ENCODE measurements at places on chromosomes 12 and 14. TPM values are rescaled to one million over a fixed set of nuclear protein-coding genes. Genes with fewer than 3 reads are reported as not detected.

The RAD52 gene
- total RNA-seq = 16.8 TPM

The TAS2R9 gene
- total RNA-seq = not detected

The GARIN6 gene
- not detected for total RNA-seq

The IGFBP6 gene
- total RNA-seq = 132 TPM

The ERBB3 gene
- total RNA-seq = 126 TPM

The STAB2 gene
- 1.3 TPM for total RNA-seq

The SERPINA9 gene
- total RNA-seq = not detected

The CAPS2 gene
- total RNA-seq = 4.0 TPM

The DLK1 gene
- total RNA-seq = 377 TPM

The PGF gene
- 30.2 TPM for total RNA-seq

The BORCS5 gene
- total RNA-seq = 9.2 TPM

The NEUROD4 gene
- under 0.01 TPM for total RNA-seq

DNA sequence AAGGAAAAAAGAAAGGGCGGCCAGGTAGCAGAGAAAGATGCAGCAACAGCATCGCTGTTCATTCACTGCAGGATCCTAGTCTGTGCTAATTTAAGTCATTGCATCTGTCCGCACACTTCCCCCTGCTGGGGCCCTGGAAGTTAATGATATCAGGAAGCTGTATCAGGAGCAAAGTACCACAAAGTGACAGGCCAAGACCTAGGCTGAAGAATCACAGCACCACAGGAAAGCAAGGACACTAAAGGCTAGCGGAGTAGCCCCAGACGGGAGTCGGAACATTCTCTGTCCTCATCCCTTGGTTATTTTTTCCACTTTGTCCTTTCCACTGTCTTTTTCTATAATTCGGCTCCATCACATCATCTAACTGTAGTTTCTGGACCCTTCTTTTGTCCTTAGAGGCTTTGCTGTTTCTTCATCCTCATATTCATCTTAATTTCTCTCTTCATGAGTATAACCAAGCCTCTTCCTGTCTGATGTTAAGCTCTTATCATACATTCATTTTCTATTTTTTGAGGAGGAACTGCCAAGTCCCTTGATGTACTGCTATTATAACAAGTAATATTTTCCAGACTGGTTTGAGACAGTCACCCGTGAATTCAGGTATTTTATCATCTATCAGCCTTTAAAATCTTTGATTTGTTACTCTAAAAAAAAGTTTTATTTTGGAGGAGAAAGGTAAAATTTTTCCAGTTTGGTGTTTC, 28.3 kb downstream of the DUSP16 start:
- peak; percentile 69 for DNase-seq

DNA sequence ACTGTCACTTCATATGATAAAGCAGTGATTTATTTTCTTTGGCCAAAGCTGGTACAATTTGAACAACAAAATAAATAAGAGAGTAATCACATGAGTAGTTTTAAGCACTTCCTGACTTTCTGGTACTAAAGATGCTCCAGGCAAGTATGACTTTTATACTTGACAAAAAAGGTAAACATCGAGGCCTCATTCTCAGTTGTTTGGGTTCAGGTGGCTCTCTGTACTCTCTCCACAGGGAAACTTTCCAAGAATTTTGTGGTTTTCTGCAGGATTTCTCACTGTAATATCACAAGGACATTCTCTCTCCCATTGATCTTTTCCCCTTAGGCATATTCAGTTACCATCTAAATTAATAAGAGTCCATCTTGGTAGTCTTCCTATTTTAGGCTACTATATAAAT, 26.6 kb upstream of the KCNC2 start:
- no peak for DNase-seq

DNA sequence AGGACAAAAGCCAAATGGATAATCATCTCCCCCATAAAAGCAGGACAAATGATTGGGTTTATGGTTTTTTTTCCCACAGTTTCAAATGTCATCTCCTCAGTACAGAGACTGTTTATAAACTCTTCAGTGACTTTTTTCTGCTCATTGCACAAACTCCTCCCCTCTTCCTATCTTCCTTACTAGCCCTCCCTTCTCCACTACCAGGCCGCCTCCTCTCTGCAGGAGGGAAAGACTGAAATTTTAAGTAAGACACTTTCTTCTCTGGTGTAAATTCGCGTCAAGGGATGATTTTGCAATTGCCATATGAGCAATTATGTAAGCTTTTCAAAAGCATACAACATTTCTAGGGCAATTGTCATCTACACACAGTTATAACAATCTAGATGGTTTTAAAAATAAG, 37.0 kb downstream of the BTG1 start:
- peak; percentile 26 for DNase-seq

DNA sequence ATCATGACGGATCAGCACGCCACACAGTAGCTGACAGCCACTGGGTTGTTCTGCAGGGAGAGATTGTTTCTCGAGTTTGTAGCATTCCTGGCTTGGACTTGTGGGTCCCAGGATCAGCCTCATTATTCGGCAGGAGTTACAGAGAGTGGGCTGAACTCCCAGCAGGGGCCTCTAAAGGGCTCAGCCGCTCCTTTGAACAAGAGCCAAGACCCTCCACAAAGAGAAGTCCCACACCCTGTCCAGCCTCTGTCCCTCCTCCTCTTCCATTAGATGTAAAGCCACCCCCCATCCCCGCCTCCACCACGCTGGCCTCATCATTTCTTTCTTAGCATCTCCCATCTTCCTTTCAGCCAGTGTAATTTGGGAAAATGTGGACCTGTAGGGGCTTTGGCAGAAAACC, 96.7 kb upstream of the HSPB8 start:
- DNase-seq = no peak

GRCh38 chr12:31728289-31728916, 418 bp downstream of the AMN1 start:
- DNase-seq = no peak

GRCh38 chr12:22533155-22533554, 11.2 kb downstream of the C2CD5 start:
- no peak for DNase-seq

- DNase-seq = no peak
Observed at GRCh38 chr14:91282954-91283645, 38.6 kb upstream of the GPR68 start.

GRCh38 chr12:121365416-121366062, 13.3 kb upstream of the ANAPC5 start:
- DNase-seq = no peak

GRCh38 chr12:83827193-83827592, 1085.4 kb downstream of the SLC6A15 start:
- DNase-seq = peak; percentile 29

DNA sequence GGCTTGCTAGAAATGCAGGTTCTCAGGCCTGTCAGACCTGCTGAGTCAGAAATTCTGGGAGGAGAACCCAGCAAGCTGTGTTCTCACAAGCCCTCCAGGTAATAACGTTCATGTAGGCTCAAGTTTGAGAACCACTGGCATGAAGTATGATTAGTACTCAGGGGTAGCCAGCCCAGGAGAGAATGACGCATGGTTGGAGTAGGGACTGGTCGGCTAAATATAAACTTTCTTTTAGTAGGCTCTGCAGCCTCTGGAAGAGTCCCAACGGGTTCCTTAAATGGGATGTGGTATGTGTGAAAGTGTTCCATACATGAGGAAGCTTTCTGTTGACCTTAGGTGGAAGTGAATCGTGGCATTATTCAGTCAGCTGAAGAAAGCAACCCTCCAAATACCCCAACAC, 209.3 kb downstream of the SLC41A2 start:
- DNase-seq = peak; percentile 69

- no peak for DNase-seq
Observed at GRCh38 chr14:20578784-20579502, 8.9 kb downstream of the RNASE11 start.

DNA sequence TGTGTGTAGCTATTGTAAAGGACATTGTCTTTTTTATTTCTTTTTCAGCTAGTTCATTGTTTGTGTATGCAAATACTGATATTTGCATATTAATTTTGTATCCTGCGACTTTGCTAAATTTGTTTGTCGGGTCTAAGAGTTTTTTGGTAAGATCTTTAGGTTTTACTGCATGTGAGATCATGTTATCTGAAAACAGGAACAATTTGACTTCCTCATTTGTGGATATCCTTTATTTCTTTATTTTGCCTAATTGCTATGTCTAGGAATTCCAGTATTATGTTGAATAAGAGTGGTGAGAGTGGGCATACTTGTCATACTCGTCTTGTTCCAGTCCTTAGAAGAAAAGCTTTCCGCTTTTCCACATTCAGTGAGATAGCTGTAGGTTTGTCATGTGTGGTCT, 28.8 kb downstream of the SIX4 start:
- DNase-seq = no peak

GRCh38 chr14:63375769-63376168, 57.0 kb upstream of the GPHB5 start:
- DNase-seq = no peak

- DNase-seq = no peak
Observed at GRCh38 chr12:47123730-47124129, 44.0 kb upstream of the AMIGO2 start.

GRCh38 chr14:61409782-61410181, 88.4 kb downstream of the PRKCH start:
- no peak for DNase-seq

GRCh38 chr12:133251732-133252131, 16.1 kb upstream of the ANHX start:
- DNase-seq = no peak

DNA sequence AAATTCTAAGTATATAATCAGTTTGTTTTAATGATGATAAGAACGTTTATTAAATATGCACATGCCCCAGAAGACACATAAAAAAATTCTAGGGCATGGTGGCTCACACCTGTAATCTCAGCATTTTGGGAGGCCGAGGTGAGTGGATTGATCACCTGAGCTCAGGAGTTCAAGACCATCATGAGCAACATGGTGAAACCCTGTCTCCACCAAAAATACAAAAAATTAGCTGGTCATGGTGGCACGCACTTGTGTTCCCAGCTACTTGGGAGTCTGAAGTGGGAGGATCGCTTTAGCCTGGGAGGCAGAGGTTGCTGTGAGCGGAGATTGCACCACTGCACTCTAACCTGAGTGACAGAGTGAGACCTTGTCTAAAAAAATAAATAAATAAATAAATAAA, 4.0 kb downstream of the CD69 start:
- DNase-seq = no peak

DNA sequence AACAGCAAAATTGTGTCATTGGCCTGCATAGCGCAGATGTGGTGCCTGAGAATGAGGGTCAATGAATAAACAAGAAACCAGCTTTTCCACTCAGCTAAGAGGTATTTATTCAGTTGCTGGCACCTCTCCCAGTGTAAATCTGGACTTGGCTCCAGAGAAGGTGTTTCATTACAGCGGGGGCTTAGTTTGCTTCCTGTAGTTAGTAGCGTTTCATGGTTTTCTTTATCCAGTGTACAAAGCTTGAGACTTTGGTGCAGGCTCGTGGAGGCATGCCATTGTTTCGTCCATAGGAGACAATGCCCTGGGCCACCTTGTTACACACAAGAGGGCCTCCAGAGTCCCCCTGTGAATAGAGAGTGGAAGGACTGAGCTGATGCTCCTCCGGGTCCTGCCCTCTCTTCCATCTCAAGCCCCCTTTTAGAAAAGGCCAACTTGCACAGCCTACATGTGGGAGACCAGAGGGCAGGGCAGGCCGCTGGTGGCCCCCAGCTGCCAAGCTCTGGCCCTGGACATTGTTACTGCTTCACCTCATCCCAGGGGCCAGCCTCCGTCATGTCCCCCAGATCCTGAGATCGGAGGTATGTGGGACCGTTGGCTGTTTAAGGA, 3.0 kb downstream of the GZMB start:
- DNase-seq = peak; percentile 61

DNA sequence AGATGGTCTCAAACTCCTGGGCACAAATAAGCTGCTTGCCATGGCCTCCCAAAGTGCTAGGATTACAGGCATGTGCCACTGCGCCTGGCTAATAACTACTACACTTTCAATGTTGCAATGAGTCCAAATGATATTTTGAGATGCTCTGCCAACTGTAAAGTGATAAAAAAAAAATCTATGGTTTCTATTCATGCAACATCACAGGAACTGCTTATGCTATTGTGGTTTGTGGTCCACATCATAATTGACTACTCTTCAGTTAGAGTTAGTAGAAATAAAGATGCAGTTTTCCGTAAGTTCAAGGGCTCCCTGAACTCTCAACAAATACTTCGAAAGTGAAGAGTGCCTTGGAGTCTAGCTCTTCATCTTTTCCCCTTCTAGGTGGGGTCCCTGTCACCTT, 239.4 kb downstream of the C12orf75 start:
- DNase-seq = no peak

DNA sequence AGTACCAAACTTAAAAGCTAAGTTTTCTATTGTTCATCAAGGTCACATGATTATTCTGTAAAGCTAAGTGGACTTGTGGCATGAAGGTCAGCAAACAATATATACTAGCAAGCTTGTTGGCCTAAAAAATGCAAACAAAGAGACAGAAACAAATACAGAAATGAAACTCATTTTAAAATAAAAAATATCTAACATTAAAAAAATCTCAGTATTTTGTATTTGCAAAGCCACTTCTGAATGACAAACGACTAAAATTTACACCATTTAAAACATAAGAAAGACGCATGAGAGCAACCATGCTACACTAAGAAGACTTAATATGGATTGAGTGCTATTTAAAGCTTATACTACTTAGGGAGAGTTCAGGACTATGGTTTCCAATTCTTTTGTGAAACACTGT, 72.8 kb upstream of the BBS10 start:
- no peak for DNase-seq

DNA sequence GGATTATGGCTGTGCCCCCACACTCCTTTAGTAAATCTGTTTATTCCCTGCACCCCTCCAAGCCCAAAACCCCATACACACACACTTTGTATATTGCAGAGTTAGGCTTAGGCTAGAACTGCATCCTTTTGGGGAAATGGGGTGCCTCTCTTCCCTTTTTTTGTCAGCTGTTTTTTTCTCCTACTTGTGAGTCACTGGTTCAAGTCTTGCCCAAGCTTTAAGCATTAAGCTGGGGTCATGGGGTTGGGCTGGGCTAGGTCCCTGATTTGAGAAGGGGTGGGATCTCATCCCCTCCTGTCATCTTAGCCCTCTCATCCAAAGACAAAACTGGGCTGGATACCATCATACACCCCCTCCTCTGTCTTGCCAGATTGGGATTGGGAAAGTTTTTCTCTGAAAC, 1.6 kb downstream of the LRP1 start:
- peak; percentile 47 for DNase-seq

DNA sequence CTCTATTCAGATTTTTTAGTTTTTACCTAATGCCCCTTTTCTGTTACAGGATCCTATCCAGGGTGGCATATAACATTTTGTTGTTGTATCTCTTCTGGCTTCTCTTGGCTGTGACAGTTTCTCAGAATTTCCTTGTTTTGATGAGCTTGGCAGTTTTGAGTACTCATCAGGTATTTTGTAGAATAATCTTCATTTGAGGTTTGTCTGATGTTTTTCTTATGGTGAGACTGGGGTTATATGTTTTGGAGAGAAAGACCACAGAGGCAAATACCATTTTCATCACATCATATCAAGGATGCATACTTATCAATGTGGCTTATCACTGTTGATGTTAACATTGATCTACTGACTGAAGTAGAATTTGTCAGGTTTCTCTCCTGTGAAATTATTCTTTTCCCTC, 14.0 kb upstream of the LYZ start:
- DNase-seq = no peak

DNA sequence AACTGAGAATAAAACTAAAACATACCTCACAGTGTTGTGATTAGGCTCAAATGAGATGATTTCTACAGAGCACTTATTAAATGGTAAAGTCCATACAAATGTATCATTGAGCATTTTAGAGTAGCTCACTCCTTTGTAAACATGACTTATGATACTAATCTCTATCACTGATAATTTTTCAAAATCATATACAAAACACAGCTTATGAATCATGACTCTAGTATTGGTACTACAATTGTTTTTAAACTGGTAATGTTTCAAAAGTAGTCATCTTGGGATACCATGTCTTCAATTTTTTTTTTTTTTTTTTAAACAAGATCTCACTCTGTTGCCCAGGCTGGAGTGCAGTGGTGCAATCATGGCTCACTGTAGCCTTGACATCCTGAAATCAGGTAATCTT, 40.1 kb upstream of the KRR1 start:
- DNase-seq = no peak

Data from muscle of leg (tissue), 16 donors.